Left ventricle myocardium superior (tissue), 1 donor: ENCODE measurements at places on chromosomes 3 and 15.

DNA sequence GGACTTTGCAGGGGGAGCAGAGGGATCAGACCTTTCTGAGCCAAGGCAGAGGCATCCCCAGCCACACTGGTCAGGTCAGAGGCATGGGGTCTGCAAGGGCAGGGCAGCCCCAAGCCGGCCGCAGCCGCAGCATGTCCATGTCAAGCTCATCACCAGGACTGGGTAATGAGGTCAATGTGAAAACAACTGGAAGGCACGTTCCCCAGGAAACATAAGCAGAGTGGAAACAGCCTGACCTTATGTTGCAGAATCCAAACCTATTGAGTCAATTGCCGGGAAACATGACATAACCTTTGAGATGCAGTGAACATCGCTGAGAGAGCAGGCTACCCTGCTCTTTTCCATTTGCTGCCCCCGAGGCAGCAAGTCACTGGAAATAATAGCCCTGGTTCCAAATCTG lies 315.1 kb upstream of the IGF1R start:
- no peak for DNase-seq

GRCh38 chr3:141286856-141287255 lies 55.2 kb downstream of the PXYLP1 start:
- DNase-seq, result no peak

DNA sequence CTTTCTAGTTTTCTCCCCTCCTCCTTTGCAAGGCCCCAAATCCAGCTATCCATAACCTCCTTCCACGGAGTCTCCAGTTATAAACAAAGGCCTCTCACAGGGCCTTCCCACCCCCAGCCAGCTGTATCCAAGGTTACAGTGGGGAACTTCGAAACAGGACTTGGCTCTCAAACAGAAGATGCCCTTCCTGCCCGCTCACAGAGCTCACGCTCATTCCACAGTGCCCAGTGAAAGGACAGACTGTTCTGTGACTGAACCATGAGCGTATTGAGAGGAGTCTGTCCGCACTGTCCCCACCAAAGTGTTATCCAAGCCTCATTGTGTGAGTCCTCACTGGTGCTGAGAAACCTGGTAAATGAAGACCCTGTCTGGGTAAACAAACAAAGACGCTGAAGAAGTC lies 35.4 kb downstream of the ARHGAP31 start:
- DNase-seq, result no peak

GRCh38 chr15:29117778-29118177 lies 151.8 kb downstream of the NSMCE3 start:
- DNase-seq, result no peak

- DNase-seq, result no peak
Measured at GRCh38 chr3:152121270-152121636, 147.5 kb upstream of the MBNL1 start.

DNA sequence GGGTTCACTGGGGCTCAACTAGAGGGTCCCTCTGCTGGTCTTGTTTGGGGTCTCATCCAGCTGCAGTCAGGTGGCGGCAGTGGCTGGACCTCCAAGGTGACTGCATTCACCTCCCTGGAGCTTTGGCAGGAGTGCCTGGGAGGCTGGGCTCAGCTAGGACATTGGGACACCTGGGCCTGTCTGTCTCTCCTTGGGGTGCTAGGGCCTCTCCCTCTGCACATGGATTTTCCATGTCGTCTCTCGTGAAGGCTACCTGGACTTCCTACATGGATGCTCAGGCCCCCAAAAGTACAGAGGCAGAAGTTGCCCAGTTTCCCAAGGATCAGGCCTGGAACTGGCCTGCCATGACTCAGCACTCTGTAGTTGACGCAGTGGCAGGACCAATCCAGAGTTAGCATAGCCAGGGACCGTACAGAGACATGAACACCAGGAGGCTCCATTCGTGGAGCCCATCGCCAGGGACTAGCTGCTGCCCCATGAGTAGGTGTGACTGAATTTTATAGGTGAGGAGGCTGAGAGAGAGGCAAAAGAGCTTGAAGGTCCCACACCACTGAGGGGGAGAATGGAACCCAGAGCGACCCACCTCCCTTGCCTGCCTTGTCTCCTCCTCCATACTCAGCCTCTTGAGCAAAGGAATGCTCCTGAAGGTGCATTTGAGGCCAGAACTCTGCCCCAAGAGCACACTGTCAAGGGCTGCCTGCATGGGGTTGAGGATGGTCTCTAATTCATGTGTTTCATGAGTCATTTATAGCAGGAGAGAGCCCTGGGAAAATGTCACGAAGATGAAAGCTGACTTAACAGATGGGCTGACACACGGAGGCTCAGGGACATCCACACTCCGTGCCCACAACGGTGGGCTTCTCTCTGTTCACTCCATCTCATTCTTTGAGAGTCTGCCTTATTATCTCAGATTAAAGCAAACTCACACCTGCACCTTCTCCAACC lies 13.0 kb upstream of the ALDH1A3 start:
- DNase-seq, result no peak

GRCh38 chr3:119305286-119305685 lies 11.1 kb downstream of the ARHGAP31 start:
- DNase-seq, result no peak

GRCh38 chr15:98737721-98738120 lies 89.4 kb downstream of the IGF1R start:
- no peak for DNase-seq

- DNase-seq, result peak; percentile 51
Measured at GRCh38 chr15:42156243-42156922, at the start of gene PLA2G4F. Gene PLA2G4F (minus strand): TSS chr15:42156636. CDS start chr15:42156549, 87 bp downstream.

- DNase-seq, result no peak
Measured at GRCh38 chr3:62992520-62992919, 117.3 kb upstream of the CADPS start.

- DNase-seq, result no peak
Measured at GRCh38 chr3:134799393-134799792, 4.3 kb downstream of the EPHB1 start.

- no peak for DNase-seq
Measured at GRCh38 chr3:189690237-189690636, 59.0 kb downstream of the TP63 start.

GRCh38 chr3:49883998-49884397 lies 14.3 kb upstream of the CAMKV start:
- DNase-seq, result no peak

GRCh38 chr3:55094676-55095075 lies 166.8 kb upstream of the LRTM1 start:
- DNase-seq, result no peak

GRCh38 chr3:133448478-133449122 lies 48.7 kb downstream of the BFSP2 start:
- no peak for DNase-seq

- peak; percentile 69 for DNase-seq
Measured at GRCh38 chr15:78804391-78804792, 6.9 kb downstream of the ADAMTS7 start.

GRCh38 chr3:101133652-101134051 lies 140.4 kb upstream of the ABI3BP start:
- no peak for DNase-seq

- DNase-seq, result no peak
Measured at GRCh38 chr3:57116501-57116900, 48.7 kb downstream of the IL17RD start.
